Substantia nigra (tissue), 51 donors: ENCODE measurements at places on chromosomes 13 and 19.

GRCh38 chr13:67146523-67147130 is 83.5 kb downstream of the PCDH9 start:
- DNase-seq = no peak

DNA sequence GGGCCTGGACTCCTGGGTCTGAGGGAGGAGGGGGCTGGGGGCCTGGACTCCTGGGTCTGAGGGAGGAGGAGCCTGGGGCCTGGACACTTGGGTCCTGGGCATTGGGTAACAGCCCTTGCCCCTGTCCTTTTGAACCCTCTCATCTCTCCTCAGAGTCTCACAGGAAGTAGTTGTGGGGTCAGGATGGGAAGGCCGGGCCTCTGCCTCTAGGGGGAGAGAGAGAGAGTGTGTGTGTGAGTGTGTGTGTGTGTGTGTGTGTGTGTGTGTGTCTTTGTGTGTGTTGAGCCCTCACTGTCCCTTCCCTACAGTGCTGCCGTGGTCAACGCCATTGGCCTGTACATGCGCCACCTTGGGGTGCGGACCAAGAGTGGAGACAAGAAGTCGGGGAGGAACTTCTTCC is 10.9 kb downstream of the ARHGEF1 start:
- no peak for DNase-seq

DNA sequence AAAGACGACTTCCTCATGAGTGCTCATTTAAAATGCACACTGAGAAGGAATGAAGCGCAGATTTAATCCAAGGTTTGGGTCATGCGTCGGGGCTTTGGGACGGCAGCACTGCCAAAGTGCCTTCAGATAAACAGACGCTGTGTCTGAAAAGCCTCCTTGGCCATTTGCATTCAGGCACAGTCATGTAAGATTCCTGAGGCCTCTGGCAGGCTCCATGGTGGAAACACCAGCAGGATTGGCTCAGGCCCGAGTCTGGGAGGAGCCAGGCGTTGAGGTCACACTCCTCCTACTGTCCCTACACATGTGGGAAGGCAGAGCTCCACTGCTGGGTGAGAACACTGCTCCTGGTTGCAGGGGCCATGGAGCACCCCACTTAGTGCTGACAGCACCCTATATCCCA is 113.3 kb upstream of the KL start:
- DNase-seq = peak; percentile 23

DNA sequence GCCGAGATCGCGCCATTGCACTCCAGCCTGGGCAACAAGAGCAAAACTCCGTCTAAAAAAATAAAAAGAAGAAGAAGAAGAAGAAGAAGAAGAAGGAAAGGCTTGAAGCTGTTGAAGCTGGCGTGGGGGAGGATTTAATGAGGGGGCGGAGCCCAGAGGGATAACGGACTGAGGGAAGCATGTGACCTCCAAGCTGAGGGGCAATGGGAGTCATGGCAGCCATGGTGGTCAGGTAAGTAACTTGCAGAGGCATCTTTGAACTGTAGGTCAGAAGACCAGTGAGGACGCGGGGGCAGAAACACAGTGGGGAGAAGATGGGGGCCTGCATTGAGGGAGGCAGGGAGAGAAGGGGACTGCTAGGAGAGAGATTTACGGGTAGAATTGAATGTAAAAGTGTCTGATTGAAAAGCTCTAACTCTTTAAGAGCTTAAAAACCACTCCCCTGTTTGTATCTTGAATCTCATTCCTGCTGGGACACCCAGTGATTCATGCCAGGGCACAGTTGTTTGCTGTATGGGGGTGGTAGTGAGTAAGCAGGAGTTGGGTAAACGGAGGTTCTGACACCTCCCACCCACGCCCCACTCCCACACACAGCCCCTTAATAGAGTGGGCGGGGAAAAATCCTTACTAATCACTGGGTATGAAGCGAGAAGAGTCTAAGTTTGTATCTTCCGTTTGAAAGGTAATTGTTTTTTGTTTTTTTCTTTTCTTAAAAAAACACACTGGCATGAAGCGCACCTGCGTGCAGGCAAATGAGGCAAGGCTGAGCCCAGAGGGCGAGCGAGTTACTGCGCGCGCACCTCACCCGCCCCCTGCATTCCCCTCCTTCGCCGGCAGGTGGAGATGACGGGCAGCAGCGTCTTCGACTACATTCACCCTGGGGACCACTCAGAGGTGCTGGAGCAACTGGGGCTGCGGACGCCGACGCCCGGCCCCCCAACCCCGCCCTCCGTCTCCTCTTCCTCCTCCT is 13.0 kb downstream of the TMEM160 start:
- DNase-seq = peak; percentile 60

- peak; percentile 79 for DNase-seq
Measured at GRCh38 chr19:2266183-2266993, 10.2 kb upstream of the JSRP1 start.

GRCh38 chr19:4693471-4694121 is 23.5 kb upstream of the MYDGF start:
- no peak for DNase-seq

DNA sequence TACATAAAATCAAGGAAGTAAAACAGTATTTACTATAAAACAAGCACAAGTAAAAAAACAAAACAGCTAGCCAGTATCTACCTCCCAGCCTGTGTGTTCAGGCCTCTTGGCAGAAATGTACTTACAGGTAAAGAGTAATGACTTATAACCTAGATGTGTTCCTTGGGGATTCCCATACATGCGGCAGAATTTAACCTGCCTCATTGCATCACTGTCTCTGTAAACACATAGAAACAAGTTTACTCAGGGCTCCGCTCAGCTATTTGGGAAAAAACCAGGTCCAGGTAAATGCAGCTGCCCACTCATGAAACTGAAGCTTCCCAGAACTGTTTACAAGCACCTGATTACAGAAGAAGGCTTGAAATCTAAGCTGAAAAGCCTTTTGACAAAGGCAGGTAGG is 50.7 kb upstream of the SERP2 start:
- no peak for DNase-seq

DNA sequence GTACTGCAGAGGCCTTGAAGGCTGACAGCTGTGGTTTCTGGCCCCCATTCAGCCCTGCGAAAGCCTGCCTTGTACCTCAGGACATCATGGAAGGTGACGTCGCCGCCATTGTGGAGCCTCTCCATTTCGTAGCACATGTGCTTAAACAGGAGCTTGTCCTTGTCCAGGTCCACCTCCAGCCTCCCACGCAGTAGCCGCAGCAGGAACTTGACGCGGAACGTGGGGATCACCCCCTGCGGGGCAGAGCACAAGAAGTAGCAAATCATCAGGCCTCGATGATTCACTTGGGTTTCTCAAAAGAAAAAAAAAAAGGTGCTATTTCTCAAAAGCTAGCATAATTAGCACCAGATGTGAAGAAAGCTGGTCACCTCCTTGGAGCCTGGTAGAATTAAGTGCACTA is 351.0 kb downstream of the NALCN start:
- no peak for DNase-seq

- DNase-seq = no peak
Measured at GRCh38 chr13:21691500-21691899, 20.6 kb downstream of the FGF9 start.

DNA sequence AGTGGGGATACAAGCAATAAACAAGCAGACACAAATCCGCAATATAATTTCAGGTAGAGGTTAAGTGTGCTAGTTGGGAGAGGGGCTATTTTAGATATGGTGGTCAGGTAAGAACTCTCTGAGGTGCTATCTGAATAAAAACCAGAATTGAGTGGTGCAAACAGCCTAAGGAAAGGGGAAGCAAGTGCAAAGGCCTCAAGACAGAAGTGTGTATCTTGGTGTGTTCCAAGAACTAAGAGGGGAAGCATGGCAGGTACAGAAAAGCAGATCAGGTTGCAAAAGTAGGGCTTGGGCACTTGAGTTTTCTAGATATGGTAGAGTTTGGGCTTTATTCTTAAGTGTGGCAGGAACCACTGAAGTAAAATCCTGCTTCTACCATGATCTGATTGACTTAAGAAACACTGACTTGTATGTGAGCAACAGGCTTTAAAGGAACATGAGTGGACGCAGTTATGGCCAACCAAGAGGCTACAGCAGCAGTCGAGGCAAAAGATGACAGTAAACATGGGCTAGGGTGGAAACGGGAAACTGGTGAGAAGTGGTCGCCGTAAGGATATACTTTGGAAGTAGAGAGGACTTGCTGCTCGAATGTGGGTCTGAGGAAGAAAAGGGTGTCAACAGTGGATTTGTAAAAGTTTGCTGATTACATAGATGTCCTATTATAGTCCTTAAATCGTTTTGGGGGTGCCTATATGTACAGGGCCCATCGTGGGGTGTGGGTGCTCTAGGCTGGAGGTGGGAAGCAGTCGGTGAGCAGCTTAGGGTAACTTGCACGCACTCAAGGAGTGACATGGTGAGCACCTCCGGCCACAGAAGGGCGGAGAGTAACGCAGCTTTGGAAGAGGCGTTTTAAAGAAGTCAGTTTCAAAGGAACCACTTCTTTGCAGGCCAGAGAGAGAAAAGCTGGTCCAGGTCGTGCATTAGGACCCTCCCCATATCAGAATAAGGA is 677 bp downstream of the TGDS start:
- no peak for DNase-seq

DNA sequence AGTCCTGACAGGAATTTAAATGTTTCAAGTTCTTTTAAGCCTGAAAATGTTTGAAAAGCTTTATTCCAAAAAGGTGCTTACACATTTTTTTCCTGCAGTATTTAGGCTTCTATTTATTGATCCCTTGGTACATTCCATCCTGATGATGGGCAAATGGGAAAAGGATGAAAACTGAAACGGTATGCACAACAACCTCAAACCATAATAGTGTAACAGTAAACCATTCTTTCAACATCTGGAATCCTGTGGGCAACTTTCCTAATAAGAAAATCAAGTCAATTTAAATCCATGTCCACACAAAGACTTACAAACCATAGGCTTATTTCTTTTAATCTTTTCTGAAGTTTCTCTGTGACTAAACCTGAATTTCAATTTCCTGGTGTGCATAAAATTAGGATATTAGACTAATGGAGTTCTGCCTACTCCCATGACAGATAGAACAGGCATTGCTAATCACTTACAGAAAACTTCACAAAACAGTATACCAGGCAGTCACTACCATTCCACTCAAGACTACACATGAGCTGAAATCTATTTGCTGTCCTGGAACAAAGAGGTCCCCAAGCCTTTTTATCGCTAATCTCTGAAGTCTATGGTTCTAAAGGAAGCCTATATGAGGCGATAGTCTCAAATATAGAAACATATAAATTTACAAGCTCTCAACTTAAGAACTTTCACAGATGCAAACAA is 103.3 kb downstream of the DLEU7 start:
- DNase-seq = no peak

DNA sequence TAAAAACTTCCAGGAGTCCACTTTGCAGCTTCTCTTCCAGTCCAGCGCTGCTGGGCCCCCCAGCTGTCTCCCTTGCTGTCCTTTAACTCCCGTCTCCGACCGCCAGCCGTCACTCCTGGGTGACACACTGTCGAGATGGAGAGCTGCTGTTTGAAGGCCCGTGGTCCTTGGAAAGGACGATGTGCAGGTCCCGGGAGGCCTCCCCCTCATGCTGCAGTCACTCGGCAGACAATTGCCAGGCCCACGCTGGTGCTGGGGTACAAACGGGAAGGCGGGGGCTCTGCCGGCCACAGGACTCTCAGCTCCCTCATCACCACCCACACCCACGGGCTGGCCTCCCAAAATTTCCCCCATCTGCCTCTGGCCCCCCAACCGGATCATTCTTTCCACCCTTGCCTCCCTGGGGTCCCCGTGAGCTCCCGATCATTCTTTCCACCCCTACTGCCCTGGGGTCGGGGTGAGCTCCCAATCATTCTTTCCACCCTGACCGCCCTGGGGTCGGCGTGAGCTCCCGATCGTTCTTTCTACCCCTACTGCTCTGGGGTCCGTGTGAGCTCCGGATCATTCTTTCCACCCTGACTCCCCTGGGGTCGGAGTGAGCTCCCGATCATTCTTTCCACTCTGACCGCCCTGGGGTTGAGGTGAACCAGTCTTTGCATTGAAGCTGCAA is 16.0 kb upstream of the ZNF554 start:
- DNase-seq = no peak

- no peak for DNase-seq
Measured at GRCh38 chr13:25291691-25292090, 4.4 kb upstream of the MTMR6 start.

DNA sequence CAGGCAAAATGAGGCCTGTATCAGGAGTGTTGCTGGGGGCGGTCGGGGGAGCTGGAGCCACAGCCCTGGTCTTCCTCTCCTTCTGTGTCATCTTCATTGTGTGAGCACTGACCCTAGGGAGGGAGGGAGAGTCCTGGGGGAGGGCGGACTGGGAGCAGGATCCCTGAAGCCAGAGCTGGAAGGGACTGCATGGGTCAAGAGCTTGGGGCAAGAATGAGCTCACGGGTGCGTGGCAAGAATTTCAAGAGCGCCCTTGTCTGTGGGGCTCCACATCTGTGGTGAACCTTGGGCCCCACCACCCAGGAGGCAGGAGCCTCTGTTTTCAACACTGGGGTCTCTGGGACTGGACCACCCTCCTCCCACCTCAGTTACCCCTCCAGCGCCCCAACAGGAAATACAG is 4.7 kb downstream of the SIGLEC7 start:
- DNase-seq = no peak

DNA sequence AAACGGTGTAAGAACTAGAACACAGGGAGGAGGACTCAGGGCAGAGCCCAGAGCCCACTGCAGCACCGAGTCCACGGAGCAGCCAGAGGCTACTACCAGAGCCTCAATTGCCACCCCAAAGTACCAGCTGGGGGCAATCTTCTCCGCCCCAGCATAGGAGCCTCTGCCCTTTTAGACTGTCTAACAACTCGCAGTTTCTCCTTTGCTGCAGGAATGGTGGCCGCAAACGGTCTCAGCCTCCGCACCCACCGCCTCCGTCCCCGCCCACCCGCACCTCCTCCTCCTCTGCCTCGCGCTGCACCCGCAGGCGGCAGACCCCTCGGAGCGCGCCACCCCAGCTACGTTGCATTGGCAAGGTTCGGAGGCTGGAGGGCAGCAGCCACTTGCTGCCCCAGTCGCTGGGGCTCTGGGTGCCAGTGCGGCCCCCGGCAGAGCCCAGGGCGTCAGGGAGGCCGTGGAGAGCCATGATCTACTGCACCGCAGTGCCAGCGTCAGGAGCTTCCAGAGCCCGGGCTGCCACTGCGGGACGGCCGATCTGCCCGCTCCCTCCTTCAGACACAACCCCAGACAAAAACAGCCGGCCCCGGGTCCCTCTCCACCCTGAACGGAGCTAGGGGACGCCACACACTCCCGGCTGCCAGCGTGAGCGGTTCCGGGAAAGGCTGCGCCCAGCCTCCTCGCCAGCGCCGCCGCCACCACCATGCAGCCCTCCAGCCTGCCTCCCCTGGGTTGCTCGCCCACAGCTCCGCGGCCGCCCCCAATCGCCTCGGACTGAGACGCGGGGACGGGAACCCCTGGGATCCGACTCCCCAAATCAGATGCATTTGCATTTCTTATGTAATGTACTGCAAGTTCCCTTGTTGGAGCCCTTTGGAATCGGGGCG is 1.8 kb downstream of the FGF14 start:
- no peak for DNase-seq

- no peak for DNase-seq
Measured at GRCh38 chr13:45718063-45718462, 15.9 kb downstream of the CBY2 start.

- DNase-seq = peak; percentile 68
Measured at GRCh38 chr19:2049741-2050348, 1.2 kb downstream of the MKNK2 start.

- DNase-seq = no peak
Measured at GRCh38 chr19:32233091-32233490, 112.3 kb upstream of the ZNF507 start.
